T follicular helper cell (primary cell): ENCODE measurements at places on chromosomes 13 and 19.

GRCh38 chr13:27044837-27045570, 126.6 kb downstream of the USP12 start:
- DNase-seq, result no peak

GRCh38 chr13:46043647-46044046, 8.9 kb downstream of the ZC3H13 start:
- DNase-seq, result no peak

DNA sequence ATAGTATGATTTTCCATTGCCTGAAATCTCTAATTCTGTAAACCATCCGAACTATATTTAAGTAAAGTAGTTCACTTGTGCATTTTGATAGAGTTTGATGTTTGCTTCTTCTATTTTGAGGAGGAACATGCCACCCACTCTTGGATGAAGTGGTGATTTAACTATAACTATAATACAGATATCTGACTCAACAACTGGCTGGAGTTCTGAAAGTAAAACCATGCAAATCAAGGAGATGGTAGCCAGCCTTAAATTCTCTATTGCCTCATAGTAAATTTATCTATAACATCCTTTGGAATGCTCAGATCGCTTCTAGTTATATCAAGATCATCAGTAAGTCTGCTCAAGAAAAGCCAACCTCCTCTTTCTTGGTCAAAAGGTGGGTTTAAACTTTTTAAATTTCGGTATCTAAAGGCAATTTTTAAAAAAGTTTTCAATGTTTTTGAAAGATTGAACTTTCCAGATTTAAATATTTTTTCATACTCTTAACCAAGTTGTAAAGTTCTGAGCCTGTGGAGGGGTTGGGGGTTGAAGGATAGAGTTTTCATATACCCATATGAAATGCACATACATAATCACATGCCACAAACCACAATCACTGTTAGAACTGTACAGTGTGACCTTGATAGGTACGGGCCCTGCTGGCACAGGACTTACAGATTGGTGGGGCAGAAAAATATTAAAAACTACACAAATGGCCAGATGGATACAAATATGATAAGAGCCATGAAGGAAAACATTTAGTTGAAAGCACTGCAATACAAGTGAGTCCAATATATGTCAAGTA, 90.5 kb upstream of the RFC3 start:
- DNase-seq, result no peak

- DNase-seq, result no peak
Measured at GRCh38 chr19:33438987-33439781, 65.7 kb downstream of the CEBPG start.

GRCh38 chr13:113219256-113219940, 10.0 kb downstream of the CUL4A start:
- DNase-seq, result no peak

- no peak for DNase-seq
Measured at GRCh38 chr19:51292971-51293370, 18.5 kb upstream of the IGLON5 start.

DNA sequence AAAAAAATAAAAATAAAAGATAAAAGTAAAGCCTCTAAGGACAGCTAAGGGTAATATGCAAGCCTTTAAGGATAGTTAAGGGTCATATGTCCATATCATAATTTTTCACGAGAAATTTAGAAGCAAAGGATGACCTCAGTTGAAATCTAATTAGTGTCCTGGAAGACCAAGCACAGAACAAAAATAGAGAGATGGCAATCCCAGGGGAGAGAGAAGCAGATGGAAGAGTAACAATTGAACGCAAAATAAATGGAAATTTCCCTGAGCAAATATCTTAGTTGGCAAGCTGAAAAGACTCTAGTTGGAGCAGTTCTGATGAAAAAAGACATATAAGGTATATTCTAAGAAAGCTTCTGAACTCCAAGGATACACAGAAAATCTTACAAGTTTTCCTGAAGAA, 275.4 kb downstream of the NALCN start:
- no peak for DNase-seq

DNA sequence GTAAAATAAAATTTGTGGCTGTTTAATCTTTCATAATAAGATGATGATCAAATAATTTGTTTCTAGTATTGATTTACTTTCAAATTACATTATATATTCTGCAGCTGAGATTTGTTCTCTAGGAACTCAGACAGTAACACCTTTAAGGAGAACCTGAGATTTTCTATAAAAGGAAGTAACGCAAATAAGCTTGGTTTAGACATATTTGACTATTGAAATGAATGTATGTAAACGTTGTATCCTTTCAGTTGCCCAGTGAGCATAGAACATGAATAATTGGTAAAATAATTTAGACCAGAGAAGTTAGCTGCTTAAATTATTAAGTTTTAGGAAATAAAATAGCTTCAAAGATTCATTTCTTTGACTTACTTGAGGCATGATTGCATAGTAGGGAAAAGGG, 3.1 kb downstream of the CDK8 start:
- no peak for DNase-seq

DNA sequence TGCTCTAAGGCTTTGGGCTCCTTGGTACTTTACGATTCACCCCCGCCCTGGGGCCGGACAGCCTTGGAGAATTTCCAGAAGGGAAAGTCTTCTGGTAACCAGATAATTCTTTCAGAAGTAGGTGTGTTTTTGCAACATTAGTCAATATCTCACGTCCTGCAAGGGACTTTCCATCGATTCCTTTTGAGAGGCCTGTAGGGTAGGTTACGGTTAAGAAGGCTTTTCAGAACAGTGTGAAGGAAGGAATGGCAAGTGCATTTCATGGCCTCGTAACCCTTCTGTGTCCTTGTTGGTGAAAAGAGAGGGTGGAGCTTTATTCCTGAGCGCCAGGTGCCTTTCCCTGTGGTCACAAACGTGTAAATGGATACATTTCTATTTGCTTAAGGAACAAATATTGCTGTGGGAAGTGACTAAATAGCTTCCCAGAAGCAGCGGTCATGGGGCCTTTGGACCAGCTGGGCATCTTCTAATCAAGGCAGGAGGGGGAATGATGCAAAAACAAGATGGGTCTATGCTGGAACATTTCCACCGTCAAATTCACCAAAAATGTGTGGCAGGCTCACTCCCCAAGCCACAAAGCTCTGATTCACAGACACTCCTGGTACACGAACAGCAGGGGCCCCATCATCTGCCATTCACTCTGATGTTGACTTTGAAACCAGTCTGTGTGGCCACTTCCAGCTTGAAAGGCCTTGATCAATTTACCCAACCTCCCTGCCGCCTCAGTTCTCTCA, 99.2 kb downstream of the ANKRD10 start:
- DNase-seq, result no peak

GRCh38 chr13:80860845-80861244, 519.9 kb upstream of the SPRY2 start:
- no peak for DNase-seq

DNA sequence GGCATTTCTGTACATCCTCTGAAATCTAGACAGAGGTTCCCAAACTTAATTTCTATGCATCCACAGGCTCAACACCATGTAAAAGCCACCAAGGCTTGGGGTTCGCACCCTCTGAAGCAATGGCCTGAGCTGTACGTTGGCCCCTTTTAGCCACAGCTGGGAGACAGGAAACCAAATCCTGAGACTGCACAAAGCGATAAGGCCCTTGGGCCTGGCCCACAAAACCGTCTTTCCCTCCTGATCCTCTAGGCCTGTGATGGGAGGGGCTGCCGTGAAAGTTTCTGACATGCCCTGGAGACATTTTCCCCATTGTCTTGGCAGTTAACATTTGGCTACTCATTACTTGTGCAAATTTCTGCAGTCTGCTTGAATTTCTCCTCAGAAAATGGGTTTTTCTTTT, 766.4 kb downstream of the GPC5 start:
- DNase-seq, result no peak

GRCh38 chr13:25192936-25193335, 20.8 kb upstream of the AMER2 start:
- DNase-seq, result no peak

DNA sequence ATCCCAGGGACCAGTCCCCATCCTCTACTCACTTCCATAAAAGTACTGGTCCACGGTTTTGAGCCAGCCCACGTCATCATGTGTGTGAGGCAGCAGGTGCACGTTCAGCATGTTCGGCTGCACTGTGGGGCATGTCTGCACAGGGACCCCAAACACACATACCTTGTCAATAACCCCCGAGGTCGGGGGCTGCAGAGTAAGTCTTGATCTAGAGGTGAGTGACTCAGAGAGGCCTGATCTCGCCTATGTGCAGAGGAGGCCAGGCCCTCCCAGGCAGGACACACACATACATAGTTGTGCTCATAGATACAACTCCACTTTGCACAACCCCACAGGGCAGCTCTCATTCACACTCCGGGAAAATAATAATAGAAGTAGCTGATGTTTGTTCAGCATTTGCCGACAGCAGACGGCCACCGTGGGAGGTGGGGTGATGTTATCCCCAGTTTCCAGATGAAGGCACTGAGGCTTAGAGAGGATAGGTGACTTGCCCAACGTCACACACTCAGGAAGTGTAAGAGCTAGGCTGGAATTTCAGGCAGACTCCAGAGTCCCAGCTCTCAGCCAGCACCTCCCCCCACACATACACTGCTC, 774 bp downstream of the MAN2B1 start:
- no peak for DNase-seq

DNA sequence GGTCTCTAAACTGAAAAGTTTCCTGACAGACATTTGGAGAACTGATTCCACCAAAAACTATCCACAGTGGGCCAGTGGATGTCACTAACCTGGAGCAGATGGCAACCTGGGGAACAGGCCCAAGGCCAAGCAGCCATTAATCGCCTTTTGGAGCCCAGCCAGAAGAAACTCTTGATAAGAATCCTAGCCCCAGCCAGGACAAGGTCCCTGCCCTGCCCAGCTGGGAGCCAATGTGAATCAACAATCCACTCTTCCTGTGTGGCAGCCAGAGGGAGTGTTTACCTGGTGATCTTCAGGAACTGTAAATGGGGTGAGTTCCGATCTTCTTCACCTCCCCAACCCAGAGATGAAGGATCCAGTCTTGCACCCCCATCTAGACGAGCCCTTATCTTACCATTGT, 14.5 kb upstream of the IGSF23 start:
- DNase-seq, result no peak

DNA sequence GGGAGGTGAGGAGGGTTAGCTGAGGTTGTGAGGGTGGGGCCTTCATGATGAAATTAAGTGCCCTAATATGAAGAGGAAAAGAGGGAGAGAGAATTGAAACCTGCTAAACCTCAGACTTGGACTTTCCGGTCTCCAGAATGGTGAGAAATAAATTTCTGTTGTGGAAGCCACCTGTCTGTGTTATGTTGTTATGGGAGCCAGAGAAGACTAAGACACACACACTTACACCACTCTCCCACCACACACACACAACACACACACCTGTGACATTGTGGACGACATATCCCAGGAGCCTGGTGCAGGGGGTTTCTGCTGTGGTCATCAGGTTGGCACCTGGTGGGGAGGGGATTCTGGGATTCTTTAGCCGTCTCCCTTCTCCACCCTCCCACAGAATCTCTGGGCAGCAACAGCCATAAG, 14.0 kb downstream of the KLK4 start:
- DNase-seq, result no peak

DNA sequence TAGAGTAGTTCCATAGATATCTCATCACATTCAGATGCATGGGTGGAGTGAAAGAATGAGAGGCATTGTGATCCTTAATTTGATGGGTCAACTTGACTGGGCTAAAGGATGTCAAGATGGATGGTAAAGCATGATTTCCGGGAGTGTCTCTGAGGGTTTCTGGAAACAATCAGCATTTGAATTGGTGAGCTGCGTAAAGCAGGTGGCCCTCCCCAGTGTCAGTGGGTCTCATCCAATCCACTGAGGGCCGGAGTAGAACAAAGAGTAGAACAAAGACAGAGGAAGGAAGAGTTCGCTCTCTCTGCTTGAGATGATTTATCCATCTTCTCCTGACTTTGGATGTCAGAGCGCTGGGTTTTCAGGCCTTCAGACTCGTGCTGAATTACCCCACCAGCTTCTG, 43.1 kb downstream of the SERP2 start:
- DNase-seq, result no peak

- peak; percentile 70 for DNase-seq
Measured at GRCh38 chr19:34269968-34270621, 15.7 kb downstream of the GARRE1 start.

- peak; percentile 45 for DNase-seq
Measured at GRCh38 chr13:46211116-46211482, 629 bp upstream of the LRRC63 start.

DNA sequence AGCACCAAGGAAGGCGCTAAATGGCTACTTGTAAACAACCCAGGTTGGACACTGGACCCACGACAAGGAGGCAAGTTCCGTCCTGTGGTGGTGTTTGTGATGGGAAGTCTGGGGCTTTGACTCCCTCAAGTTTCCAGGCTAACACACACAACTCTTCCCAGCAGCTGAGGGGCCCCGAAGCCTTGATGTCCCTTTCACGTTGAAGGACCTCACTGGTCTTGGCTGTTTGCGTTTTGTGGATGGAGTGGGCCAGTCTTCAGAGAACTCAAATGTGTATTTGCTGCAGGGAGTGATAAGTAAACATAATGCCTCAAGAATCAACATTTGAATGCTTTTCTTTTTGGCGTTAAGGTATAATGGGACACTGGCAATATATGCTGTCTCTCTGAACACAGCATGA, 199.2 kb downstream of the TM9SF2 start:
- no peak for DNase-seq

- DNase-seq, result no peak
Measured at GRCh38 chr19:51119101-51119500, 5.6 kb upstream of the SIGLEC9 start.

- DNase-seq, result no peak
Measured at GRCh38 chr13:75135325-75135825, 346.6 kb downstream of the TBC1D4 start.

DNA sequence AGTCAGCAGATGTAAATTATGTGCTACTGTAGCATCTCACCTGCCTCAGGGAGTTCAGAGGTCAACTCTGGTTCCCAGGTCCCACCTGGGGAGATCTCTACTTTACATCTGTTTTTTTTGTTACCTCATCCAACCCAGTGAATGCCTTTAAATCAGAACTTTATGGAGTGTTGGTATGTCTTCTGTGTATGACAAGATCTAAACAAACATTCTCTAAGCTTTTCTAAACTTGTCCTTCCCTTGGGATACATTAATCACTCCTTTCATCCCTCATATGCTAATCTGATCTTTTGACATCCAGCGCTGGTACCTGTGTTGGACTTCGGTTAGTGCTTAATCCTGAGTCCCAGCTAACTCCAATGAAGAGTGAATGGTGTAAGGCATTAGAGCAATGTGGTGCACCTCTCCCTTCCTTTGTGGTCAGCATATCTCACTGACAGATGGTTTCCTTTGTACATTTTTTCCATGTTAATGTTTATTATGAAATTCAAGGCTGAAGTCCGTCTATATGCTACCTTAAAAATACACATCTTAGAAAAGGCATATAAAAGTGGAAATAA, 213.4 kb downstream of the ABCC4 start:
- DNase-seq, result no peak

GRCh38 chr13:78046331-78046730, 127.7 kb upstream of the EDNRB start:
- DNase-seq, result no peak
